Hematopoietic multipotent progenitor cell treated with erythropoietin and hydrocortisone succinate and interleukin-3 and kit ligand, for 4 days (in vitro differentiated cells): ENCODE measurements at places on chromosomes 16 and 17.

- no peak for DNase-seq
Observed at GRCh38 chr16:86509759-86510464, 415 bp upstream of the FOXF1 start.

DNA sequence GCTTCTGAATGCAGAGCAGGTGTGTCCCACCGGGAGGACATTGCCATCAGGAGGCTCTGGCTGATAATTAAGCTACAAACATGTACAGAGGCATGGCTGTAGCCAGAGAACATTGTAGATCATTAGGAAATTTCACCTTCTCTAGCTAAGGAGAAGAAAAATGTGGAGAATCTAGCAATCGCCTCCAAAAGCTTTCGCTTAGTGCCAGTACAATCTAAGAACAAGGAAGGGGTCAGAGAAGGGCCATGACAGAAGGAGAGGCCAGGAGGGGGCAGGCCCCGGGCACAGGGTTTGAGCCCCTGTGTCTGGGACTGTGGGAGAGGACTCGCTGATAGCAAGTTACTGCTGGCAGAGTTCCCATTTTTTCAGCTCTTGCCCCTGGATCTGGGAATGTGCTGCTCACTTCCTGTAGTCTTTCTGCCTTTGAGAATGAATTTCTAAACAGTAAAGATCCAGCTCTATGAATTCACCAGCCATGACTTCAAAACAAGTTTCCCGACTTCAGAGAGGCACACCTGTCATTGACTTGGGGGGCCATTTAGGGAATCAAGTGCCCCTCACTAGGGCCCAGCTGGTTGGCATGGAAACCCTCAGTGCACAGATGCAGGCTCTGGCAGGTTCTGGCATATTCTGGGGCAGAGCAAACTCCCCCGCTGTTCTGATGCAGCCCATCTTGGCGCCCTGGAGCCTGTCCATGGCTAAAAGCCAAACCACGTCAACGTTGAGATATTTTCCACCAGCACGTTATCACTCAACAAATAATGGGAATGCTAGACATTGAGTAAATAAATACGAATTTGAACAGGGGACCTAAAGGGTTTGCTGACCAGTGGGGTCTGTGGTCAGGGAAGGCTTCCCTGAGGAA, 59.5 kb upstream of the CACNG4 start:
- no peak for DNase-seq

DNA sequence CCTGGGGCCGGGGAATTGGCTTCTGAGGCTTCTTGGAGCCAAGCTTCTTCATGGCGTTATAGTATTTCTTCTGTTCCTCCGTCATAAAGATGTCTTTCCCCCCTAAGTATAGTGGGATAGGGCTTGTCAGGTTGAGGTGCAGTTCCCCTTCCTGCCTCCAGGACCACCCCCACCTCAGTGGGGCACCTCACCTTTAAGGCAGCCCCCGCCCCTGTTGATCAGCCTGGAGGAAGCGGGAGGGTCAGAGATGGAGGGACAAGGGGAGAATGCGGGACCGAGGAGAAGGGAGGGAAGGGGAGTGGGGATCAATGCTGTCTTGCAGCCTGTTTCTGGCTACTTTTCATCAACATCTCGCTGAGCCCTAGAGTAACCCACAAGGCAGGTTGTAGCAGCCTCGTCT, 11.6 kb upstream of the CD79B start:
- DNase-seq, result no peak

- DNase-seq, result no peak
Observed at GRCh38 chr17:32541640-32542039, 54.8 kb downstream of the CDK5R1 start.

DNA sequence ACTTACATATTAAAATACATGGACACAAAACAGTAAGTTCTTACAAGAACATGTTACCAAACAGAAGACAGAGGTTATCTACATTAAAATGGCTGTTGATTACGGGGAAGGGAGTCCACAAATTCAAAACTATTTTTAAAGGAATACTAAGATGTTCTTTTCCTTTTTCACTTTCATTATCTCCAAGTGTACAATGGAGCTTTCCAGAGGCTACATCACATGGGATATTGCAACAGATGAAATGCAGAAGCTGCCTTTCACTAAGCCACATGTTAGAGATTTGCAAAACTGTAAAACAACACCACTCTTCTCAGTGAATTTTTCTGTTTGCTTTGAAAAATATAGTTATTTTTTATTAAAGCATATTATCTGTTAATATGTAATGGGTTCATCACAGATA, 53.6 kb downstream of the XPO6 start:
- peak; percentile 37 for DNase-seq

GRCh38 chr16:21277927-21278706, at the start of gene CRYM:
Gene CRYM (minus strand): TSS chr16:21278290. CDS start chr16:21278251, 39 bp downstream.
- peak; percentile 74 for DNase-seq

GRCh38 chr16:4787627-4788482, at the start of gene SEPTIN12:
Gene SEPTIN12 (minus strand): TSS chr16:4788345. CDS start chr16:4787645, 700 bp downstream.
- DNase-seq, result no peak

DNA sequence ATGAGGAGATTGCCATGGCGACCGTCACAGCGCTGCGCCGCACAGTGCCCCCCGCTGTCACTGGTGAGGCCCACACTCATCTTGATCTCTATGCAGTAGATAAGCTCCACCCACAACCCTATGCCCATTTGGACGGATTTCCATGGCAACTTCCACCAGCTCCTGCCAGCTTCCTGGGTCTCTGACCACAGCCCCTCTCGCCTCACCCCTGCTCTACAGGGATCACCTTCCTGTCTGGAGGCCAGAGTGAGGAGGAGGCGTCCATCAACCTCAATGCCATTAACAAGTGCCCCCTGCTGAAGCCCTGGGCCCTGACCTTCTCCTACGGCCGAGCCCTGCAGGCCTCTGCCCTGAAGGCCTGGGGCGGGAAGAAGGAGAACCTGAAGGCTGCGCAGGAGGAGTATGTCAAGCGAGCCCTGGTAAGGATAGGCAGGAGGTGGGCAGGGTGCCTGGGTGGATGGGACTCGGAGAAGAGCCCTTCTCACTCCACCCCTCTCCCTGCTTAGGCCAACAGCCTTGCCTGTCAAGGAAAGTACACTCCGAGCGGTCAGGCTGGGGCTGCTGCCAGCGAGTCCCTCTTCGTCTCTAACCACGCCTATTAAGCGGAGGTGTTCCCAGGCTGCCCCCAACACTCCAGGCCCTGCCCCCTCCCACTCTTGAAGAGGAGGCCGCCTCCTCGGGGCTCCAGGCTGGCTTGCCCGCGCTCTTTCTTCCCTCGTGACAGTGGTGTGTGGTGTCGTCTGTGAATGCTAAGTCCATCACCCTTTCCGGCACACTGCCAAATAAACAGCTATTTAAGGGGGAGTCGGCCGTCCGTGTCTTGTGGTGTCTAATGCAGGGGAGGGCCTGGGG, 4.3 kb downstream of the ALDOA start:
- peak; percentile 53 for DNase-seq

- DNase-seq, result peak; percentile 25
Observed at GRCh38 chr16:24759006-24759405, 29.6 kb downstream of the TNRC6A start.

DNA sequence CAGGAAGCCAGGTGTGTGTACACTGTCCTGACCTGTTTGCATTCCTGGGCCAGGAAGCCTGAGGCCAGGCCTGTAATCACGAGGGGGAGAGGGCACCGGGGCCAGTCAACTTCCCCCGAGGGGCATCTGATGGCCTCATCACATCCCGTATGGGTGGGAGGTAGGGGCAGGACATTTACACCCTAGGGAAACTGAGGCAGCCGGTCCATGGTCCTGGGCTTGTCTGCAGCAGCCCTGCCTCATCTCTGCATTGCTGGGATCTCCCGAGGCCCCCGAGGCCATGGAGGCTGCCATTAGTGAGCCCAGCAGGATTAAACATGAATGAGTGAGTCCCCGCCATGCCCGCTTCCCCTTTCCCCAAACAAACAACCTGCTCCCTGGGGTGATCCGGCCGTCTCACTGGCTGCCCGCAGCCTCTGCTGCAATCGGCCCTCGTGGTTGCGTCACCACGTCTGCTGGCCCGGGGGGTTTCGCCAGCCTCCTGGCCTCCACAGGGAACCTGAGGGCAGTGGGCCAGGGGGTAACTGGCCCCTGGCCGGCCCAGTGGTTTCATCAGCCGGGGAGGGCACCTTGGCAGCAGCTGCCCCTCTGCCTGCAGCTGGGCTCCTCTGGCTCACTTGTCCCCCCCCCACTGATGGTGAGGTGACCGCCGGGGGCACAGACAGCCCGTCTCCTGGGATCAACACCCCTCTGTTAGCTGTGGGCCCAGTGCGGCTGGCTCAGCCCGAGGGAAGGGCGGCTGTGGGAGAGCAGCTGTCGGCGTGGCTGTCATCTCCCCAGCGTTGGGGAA, 88.3 kb upstream of the GSE1 start:
- DNase-seq, result peak; percentile 82

- no peak for DNase-seq
Observed at GRCh38 chr17:63609816-63610573, 9.3 kb downstream of the TACO1 start.

DNA sequence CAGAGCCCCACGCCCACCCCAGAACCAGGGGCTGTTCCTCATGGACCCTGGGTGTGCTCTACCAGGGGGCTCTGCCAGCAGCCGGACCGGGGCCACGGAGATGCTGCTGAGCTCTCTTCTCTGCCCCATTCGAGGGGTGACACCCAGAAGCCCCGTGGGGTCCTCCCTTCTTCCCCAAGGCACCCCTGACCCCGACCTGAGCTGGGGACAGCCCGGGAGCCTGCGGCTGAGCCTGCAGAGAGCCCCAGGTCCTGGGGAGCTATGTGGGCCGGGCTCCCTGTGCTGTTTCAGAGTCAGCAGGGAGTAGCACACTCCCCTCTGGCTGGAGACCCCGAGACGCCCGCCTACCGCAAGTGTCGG, 1.2 kb upstream of the PRR35 start:
- DNase-seq, result no peak

DNA sequence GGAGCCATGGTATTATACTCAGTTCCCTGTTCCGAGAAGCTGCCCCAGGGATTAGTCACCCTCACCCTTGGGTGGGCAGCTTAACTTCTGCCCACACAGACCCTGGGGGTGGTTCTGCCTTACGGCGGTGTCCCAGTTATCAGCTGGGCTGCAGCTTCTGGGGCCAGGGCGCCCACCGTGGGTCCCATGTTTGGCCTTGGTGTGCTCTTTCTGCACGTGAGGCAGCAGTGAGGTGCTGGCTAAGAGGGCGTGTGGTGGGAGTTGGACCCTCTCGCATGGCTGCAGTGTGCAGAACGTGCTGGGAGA, 46.7 kb downstream of the RAB11FIP3 start:
- no peak for DNase-seq

DNA sequence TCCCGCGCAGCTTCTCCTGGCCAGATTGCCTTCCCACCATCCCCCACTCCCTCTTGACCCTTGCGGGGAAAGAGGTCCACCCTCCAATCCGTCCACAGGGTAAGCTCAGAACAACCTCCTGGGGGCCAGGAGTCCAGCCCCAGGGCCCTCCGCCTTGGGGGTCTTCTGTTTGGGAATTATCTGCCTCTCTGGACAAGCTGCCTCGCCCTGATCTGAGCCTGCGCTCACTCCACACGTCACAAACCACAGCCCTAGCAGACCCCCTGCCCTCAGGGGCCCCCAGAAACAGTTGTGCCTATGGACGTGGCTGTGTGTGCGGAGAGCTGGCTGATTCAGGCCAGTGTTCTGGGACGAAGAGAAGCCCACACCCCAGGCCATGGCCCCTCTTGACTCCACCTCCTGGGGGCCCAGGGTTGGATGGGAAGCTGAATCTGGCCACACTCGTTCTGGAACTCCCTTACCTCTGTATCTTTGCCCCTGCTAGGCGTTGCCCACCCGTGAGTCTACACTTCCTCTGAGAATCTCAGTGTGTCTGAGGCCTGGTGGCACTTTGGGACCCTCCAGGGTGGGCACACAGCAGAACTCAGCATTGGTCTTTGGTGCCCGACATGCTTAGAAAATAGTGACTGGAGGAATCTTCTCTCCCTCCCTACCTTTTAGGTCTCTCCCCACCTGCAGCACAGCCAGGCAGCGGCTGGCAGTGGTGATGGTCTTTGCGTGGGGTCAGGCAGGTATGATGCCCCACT, 119.9 kb upstream of the SMURF2 start:
- DNase-seq, result no peak

DNA sequence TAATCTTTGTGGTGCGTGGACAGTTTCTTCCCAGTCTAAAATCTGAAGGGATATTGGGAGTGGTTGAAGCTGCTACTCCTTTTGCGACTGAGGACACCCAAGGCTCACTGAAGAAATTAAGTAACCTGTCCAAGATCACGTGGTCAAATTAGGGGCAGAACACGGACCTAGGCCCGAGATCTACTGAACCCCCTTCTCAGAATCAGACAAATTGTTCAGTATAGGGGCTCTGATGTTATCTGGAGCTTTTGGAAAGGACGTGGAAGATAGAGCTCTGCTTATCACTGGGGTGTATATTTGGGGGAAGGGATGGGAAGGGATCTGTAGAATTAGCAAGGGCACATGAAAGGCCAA, 857 bp downstream of the TANGO6 start:
- no peak for DNase-seq

DNA sequence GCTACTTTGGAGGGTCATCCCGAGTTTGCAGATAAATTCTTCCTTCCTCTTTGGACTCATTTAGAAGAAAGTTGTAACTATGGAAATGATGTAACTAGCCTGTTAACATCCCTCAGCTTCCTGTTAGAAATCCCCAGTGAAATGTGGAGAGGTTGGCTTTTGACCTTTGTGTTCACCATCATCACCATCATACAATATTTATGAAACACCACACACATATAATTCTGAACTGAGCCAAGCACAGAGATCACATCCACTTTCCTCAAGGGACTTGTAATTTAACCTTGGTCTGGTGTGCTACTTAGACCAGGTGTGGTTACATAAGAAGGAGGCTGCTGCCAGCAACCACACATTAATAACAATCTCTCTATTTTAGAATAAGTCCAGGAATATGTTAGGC, 2.5 kb downstream of the CAPNS2 start:
- no peak for DNase-seq

DNA sequence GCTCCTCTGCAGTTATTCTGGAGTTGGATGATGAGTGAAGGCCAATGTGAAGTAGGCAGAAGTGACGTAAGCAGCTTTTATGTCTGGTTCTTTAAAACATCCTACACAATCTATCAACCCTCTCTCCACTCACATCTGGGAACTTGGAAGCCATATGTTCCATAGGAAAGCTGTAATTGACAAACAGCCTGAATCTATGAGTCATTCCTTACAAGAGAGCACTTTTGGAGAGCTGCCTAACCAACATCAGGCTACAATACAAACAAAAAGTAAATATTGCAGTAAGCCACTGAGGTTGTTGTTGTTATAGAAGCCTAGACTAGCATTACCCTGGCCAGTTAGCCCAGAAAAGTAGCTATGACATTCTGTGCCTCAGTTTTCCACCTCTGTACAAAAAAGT, 5.9 kb downstream of the CCL7 start:
- DNase-seq, result no peak

- no peak for DNase-seq
Observed at GRCh38 chr16:84434800-84435199, 66.5 kb downstream of the ATP2C2 start.
